BJ (cell line): ENCODE measurements at places on chromosomes 12 and 14.

DNA sequence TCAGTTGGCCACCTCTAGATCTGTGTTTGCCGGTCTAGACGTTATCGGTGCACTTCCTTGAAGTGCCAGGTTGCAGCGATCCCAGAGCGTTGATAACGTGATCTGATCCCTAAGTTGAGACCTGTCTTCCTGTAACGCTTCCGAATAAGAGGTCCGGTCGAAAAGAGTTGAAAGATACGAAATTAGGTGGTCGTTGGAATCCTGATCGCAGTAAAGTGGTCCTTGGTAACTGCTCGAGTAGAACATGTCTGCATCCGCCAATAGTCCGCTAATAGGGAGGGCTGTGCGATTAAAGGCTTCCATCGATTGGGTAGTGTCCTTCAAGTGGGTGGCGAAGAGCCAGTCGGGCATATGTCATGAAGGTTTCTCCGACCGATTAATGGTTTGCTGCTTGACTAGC, 2.7 kb downstream of the SRSF5 start:
- DNase-seq: no peak

DNA sequence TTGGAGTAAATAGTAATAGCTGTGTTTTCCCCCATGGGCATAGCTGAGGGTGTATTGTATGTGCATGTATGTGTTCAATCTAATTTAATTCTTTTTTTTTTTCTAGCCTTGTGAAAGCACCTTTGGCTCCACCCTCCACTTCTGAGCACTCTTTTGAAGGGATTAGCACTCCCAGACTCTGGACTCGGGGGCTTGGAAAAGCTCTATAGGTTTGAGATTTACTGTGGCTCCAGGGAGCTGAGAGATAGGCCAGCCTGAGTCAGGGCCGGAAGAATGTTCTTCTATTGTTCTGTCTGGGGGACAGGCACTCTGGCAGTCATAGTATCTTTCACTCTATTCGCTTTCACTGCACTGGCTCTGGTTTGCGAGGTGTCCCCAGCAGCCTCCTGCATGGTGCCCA, 540.0 kb upstream of the TBX3 start:
- no peak for DNase-seq

DNA sequence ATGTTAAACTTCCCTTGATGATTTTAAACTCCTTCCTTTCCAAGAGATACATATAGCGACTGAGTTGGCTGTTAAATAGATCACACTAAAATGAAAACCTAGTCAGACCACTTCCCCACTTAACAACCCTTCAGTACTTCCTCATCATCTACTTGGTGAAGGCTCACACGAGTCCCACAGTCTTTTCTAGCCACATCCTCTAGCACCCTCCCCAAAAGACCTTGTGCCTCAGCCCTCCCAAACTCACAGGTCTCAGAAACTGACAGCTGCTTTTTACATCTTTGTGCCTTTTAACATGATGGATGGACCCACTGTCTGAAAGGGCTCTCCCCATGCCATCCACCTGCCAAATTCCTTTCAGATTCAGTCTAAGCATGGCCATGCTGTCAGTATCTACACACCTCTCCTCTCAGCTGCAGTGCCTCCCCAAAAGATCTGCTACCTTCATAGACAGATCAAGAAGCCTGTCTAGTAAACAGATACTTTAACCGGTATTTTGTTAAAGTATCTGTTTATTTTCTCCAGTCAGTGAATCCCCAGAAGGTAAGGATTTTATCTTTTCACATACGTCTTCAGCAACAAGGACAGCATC, 65.1 kb upstream of the GPHB5 start:
- no peak for DNase-seq

GRCh38 chr14:75566321-75566720, 12.1 kb upstream of the FLVCR2 start:
- no peak for DNase-seq

DNA sequence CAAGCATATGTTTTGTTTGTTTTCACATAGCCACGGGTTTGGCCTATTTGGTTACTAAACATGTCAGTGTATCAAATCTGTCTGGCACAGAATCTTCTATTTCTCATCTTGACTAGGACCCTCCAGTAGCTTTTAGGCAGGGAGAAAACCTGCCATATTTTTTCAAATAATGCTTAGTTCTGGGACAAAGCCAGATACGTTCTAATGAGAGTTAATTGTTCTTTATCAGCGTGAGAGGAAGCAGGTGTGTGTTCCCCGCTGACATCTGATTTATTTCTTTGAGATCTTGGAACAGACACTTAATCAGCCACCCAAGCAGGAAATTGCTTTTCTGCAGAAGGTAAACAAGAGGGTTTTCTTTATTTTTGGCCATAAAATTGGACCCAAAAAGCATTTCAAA, 54.8 kb downstream of the GOLGA5 start:
- DNase-seq: no peak

GRCh38 chr14:79136071-79137044, 966.2 kb downstream of the NRXN3 start:
- DNase-seq: no peak

DNA sequence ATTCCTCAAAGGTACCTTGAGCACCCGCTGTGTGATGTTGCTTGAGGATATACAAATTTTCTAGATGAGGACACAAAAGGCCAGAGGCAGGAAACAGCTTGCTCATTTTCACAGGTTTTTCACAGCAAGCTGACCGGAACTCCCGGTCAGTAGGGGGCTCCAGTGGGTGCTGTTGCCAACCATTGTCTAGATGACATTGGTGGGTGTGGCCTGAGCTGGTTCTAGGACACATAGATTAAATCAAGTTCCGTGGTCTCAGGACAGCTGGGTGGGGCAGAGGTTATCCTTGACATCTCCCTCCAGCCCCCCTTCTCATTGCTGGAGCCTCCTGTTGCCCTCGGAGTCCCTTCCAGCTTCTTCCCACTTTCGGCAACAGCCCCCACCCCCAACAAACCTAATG, 153.6 kb upstream of the FKBP4 start:
- no peak for DNase-seq

- no peak for DNase-seq
Measured at GRCh38 chr12:132143336-132144071, 615 bp downstream of the DDX51 start.

GRCh38 chr12:11805680-11806079, 156.2 kb downstream of the ETV6 start:
- no peak for DNase-seq

- no peak for DNase-seq
Measured at GRCh38 chr14:91834571-91834970, 32.8 kb downstream of the TC2N start.

DNA sequence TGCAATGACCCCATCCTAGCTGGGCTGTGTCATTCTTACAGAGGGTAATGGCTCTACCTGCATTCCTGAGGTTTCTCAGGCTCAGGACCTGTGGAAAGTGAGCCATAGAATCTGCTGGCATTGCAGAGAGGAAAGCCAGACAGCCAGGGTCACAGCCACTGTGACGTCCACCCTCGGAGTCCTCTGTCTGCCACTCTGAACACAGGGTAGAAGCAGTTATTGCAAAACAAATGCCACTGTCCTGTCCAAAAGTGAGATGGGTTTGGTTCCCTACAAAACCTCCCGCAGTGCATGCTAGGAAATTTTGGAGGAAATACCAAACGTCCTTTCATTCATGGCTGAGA, 37.8 kb downstream of the TNFAIP2 start:
- no peak for DNase-seq

DNA sequence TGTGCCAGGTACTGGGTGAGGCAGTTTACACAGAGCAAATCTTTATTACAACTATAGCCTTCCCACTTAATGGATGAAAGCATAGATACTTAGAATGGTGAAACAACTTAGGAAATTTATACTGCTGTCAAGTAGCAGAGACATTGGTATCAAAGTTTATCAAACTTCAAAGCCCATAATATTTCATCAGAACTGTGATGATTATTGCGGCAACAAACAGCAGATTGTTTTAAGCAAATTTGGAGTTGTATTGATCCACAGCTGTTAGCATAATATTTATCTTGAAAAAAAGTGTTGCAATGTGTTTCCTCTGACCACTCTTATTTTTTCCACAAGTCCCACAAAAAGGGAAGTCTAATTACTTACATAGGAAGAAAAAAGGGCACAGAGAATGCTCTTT, 2.0 kb upstream of the SLCO1B3 start:
- DNase-seq: no peak

DNA sequence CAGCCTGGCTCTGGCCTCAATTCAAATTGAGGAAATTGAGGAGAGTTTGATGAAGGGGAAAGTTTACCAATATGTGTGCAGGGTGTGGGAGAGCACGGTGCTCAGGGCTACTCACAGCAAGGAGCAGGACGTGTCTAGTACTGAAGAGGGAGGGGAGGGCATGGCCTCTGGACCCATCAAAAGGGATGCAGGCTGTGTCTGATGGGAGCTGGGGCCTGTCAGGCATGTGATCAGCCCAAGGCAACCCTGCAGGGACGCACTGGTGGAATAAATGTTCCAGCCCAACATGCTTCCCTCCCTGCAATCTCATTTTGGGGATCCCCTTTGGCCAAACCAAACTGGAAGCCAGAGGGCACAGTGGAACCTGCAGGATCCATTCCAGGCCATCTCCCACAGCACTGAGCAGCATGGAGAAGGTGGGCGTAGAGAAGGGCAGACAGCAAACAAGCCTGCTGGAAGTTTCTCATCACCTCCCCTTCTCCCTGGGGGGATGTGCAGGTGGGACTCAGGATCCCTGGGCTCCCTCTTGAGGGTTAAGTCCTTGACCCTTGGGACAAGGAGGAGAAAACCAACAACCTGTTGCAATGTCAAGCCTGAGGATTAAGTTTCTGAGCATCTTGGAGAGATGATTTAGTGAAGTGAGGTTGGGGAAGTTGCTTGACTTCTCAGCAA, 17.8 kb upstream of the RBM19 start:
- no peak for DNase-seq
